ENCODE measurements at places on chromosomes 2 and 18.
A peak's percentile ranks its signal among the peaks of the same experiment; 100 is the strongest.

DNA sequence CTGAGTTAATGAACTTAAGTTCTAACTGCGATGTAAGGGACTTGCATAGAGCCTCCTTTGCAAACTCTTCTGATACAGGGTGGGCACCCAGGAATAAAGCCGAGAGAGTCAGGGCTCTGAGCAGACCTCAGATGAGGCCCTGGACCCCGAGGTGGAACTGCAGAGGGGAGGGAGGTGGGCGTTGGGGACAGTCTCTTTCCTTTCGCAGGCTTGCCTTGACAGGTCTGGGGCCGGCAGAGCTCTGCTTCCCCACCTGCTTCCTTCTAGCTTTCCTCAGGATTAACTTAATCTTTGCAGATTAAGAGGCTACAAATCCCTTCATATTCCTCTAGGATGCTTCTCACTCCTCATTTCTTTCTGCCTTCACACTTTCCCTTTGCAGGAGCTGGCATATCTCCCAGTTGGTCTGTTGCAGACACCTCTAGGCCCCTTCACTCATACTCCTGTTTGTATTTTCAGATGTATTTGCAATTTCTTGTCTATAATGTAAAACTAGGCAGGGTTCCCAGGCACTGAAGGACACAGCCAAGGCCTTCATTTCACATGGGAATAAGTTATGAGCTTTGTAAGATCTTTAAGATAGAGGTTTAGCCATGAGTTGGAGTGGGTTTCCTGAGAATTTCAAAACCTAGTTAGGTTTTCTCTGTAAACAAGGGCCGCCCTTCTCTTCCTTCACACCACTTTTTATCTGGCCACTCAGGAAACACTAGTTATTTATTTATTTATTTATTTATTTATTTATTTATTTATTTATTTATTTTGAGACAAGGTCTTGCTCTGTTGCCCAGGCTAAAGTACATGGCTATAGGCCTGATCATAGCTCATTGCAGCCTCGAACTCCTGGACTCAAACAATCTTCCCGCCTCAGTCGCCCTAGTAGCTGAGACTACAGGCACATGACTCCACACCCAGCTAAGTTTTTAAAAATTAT is 70.9 kb downstream of the MTCL1 start:
- no peak for DNase-seq

- no peak for DNase-seq
These were observed 37.0 kb downstream of the TWIST2 start for GRCh38 chr2:238884812-238885408.

GRCh38 chr2:171893196-171893823 is 734 bp downstream of the SLC25A12 start:
- DNase-seq = no peak

DNA sequence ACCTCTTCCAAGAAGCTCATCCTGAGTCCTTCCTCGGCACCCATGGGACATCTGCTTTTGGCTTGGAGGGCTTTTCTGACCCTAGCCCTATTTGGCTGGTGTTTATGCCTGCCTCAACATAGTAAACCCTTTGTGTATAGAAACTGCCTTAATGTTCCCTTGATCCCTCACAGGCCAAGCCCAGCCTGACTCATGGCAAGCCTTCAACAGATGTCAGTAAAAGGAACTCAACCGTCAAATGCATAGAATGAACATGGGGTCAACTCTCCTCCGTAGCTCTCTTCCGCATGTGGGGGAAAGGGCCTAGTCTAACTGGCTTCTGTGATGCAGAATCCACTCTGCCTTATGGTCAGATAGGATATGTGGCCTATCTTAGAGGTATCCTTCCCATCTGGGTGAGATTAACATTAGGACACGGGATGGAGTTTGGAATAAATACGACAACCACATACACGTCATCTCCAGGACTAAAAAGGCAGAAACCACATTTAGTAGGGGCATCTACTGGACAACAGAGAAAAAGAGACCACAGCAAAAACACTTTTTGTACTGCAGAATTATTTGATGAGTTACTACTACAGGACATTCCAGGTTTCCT is 2.5 kb upstream of the NPAS2 start:
- DNase-seq = no peak

DNA sequence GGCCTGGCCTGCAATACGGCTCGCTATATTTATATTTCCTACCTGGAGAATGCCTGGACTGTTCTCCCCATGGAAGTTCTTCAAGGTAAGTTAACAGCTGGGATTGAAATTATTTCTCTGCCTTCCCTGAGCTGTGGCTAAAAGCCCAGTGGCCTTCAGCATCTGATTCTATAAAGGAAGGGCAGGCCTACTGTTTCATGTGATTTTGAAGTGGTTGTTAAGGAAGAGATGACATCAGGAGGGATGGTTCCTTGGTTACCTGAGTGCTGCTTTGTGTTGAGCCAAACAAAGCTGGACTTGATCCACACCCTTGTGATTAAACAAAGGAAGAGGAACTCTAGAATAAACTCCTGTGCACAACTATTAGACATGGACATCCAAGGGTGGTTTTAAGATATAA is 61.6 kb downstream of the MFSD6 start:
- DNase-seq = no peak

GRCh38 chr2:151297882-151298281 is 8.4 kb upstream of the NMI start:
- peak; percentile 72 for DNase-seq

Measured in GM20000 (cell line).